ENCODE measurements at places on chromosomes 1 and 21.

DNA sequence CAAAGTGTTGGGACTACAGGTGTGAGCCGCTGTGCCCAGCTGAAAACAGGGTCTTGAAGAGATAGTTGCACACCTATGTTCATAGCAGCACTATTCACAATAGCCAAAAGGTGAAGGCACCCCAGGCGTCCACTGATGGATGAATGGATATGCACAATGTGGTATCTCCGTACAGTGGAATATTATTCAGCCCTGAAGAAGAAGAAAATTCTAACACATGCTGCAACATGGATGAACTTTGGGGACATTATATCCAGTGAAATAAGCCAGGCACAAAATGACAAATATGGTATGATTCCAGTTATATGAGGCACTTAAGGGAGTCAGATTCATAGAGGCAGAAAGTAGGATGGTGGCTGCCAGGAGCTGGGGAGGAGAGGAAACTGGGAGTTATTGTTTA is 137.6 kb upstream of the WNT4 start:
- DNase-seq: no peak

GRCh38 chr21:25361097-25361496 is 246.2 kb downstream of the MRPL39 start:
- DNase-seq: no peak

DNA sequence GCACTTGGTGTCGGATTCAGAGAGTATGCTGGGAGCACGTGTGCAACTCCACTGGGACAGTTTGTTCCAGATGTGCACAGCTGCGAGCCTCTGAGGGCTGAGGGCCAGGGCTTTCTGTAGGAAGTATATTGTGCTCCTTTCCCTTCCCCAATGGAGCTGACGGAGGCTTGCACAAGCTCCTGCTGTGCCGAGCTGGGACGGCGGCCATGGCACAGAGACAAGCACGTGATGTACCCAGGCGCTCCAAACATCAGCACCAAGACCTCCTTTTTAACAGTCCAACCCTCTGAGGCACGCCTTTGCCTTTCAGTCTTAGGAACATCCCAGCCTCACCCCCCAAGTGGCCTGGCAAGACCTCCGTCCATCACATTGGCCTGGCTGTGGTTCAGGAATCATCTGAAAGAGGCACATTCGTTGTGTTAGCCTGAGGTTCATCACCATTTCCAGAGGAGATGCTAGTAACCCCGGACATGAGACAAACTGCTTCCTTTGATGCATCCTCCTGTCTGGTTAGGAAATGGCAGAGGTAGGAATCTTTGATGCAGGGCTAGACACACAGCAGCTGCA is 339.2 kb upstream of the KAZN start:
- DNase-seq: peak; percentile 91

DNA sequence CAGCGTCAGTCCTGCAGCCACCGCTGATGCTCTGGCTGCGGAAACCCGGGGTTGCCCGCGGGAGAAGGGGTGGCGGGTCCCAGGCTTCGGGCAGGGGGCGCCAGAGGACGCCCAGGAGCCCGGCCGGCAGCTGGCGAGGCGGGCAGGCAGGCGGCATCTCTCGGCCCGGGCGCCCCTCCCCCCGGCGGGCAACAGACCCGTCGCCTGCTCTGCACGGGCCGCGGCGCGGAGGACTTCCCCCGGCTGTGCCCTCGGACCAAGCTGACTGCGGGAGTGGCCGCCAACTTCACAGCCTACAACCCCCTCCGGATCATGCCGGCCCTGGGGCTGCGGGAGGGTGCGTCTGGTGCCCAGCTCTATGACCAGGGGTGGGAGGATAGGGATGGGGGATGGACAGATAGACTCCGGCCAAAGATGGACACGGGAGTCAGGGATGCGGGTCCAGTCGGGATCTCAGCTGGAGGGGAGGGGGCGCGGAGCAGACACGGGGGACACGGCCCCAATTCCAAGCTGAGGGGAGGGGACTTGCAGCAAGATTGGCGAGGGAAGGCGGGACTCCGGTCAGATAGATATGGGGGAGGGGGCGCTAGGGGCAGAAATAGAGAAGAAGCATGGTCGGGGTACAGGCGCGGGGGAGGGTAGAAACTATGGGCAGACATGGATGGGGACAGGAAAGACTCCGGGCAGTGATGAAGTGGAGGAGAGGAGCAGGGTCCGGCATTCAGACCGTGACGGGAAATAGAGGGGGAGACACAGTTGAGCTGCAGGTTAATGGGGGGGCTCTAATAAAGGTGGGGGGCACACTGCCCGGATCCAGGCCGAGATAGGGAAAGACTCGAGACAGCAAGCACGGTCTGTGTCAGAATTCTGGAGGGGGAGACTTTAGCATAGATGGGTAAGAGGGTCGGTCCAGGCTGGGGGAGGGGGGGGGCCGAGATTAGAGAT is 1.1 kb downstream of the ADGRB2 start:
- peak; percentile 78 for DNase-seq

DNA sequence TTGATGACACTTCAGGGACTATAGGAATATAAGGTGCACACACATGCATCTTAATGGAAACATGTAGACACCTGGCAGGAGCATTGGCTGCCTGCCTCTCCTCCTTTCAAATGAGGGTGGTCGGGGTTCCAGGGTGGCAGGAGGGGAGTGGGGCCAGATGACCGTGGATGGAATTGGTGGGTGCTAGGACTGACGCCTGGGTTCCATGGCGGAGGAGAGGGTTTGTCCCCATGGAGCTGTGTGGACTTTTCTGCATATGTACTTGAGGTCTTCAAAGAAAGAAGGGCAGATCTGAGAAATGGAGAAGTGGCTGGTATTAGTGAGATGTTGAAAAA is 7.7 kb downstream of the PRRX1 start:
- no peak for DNase-seq

DNA sequence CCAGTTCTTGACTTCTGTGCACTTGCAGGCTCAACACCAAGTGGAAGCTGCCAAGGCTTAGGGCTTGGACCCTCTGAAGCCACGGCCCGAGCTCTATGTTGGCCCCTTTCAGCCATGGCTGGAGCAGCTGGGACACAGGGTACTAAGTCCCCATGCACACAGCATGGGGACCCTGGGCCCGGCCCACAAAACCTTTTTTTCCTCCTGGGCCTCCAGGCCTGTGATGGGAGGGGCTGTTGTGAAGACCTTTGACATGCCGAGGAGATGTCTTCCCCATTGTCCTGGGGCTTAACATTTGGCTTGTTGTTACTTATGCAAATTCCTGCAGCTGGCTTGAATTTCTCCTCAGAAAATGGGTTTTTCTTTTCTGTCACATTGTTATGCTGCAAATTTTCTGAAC is 59.8 kb downstream of the DISC1 start:
- DNase-seq: no peak

DNA sequence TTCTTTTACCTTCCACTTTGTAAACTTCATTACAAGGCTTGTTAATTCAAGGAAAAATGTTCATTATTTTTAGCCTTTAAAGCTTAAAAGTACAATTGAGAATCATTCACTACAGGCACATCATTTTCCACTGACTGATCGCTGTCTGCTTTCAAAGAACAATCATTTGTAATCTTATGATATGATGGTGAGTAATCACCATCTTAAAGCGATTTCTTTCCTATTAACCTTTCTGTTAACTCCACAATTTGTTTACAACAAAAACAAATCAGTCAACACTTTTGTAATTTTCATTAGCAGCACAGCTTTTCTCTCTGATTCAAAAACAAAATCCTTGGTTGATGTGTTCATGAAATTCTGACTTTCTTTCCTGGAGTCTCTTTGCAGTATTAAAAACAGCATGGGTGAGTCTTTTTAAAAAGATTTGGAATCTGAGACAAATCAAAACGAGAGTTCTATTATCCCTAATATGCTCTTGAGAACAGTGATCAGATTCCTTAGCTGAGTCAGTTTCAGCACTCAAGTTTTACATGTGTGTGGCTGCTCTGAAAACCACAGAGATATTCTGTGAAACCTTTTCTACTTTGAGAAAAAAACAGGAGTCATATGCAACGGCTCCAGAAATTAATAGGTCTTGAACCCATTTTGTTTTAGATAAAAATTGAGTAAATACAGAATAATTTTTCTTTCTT is 145.8 kb upstream of the TMPRSS15 start:
- no peak for DNase-seq

DNA sequence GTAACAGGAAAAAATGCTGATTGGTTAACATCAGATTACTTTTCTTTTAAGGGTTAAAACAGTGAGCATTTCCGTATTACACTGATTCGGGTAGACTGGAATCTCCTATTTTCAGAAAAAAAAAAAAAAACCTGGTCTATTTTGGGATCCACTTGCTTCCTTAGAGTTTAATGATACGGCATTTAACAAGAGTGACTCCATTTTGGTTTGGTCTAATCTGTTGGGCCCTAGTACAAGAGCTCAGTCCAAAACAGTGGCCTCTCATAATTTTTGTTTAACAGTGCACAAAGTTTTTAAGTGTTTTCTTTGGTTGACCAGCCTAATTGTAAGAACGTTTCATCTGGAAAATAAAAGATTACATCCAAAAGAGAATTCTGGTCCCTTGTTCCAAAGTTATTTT is 120.2 kb downstream of the NRDC start:
- no peak for DNase-seq

- no peak for DNase-seq
These were observed 267.0 kb downstream of the NUF2 start for GRCh38 chr1:163588796-163589195.

DNA sequence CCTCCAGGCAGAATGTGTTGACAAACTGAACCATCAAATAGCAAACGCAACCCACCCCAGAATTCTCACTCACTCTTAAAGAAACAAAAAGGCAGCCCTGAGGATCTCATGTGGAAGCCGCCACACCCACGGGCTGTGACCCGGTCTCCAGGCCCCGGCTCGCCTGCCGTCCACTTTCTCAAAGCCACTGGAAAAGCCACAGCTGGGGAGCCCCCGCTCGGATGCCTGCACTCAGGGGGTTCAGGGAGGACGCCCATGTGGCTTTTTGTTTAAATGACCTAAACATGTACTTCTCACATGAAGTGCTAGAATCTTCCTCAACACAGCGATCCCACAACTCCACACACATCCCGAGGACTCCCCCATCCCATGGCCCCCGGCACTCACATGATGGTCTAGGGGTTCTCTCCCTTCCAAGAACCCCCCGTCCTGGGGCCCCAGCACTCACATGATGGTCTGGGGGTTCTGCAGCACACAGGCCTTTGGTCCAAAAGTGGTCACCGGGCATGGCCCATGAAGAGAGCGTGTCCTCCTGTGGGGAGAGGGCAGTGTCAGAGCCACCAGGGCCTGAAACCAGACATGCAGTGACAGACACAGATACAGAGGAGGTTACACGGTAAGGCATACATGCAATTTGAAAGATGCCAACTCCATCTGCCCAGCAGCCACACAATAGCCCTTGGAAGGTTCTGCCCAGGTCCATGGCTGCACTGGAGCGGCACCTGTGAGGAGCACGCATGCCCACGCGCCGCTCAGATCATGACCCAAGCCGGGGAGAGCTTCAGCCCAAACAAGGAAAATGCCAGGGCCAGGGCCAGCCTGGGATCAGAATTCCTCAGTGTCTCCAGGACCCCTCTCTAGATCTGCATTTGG is 16.5 kb downstream of the NADK start:
- DNase-seq: no peak

DNA sequence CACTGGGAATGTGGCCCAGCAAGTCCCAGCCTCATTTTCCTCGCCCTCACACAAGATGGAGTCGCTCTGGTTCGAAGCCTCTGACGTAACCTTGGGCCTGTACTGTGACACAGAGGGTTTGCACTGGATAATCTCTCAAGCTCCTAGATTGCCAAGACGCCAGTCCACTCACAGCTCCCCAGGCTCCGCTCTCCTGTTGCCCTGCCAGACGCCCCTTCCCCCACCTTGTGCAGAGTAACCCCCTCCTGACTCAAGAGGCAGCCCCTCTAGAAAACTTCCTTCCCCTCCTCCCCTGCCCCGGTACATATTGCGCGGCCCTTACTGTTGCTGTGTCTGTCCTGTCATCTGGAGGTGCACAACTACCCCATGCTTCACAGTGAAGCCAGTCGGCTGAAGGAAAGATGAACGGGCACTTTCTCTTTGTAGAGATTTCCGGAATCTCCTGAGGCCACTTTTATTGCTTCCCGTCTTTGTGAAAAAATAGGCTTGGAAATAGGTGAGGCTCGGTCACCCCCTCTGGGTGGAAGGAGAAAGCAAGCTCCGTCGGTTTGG is 981 bp upstream of the KIAA1614 start:
- no peak for DNase-seq

GRCh38 chr1:56654126-56654923 is 9.2 kb downstream of the PRKAA2 start:
- DNase-seq: no peak

- no peak for DNase-seq
These were observed 100.4 kb upstream of the POGK start for GRCh38 chr1:166738873-166739272.

DNA sequence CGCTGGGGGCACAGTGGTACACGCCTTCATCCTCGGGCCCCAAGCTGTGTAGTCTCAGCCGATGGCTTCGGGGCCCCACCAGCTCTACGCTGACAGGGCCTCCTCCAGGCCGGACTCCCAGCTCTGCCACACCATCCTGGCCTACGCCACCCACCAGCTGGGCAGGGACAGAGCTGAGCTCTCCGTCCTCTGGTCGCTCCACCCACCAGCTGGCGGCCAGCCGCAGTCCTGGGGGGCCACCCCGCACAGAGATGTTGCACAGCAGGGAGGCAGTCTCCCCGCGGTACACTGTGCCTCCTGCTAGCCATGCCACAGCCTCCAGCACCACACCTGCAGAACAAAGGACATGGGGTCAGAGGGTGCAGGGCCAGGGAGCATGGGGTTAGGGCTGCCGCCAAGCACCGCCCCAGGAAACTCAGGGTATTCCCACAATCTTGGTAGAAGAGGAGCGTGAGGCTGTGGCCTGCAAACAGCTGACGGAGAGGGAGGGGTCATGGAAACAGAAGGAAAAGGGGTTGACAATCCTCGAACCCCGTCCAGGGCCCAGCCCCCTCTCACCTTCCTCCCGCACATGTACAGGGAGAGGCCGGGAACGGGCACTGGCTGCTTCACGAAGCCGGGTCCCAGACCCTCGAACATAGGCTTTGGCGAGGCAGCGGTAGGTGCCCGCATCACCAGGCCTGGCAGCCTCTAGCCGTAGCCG is 5.9 kb downstream of the IGSF8 start:
- no peak for DNase-seq

- DNase-seq: no peak
These were observed 96.9 kb upstream of the AKT3 start for GRCh38 chr1:243946946-243947345.

DNA sequence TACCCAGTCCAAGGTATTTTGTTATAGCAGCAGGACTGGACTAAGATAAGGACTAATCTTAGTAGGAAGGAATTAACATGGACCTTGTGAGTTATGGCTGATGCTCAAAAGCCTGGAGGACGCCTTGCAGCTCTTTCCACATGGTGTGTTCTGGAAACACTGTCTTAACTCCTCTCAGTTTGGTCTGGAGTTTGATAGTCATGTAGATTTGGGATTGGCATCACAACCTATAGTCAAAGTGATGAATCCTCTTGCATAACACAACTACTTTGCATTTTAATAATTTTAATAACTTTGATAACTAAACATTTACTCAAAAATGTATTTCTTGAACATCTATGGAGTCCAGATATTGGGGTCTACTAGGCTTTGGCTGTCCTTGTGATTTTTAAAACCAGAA is 293.7 kb downstream of the KIF26B start:
- DNase-seq: no peak

DNA sequence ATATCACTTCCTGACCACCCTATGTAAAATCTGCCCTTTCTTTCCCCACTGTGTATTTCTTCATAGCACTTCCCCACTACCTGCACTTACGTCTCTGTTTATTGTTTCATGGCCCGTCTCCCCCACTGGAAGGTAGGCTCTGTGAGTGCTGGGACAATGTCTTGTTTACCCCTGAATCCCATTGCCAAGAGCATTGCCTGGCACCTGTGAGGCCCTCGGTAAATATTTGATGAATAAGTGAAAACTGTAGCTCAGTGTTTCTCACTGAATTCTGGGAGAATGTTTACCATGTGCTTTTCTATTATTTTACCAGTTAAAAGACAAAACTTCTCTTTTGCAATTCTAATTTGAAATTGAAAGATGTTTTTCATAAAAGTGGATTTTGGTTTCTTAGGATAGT is 11.8 kb downstream of the NFASC start:
- no peak for DNase-seq

Data from nucleus accumbens (tissue), 56 donors.